Articular chondrocyte of knee joint (primary cell): ENCODE measurements at places on chromosomes 5 and 9. TPM values are rescaled to one million over a fixed set of nuclear protein-coding genes. Genes with fewer than 3 reads are reported as not detected.

Gene ZNF300
- 8.1 and 10.6 TPM in 2 replicates for total RNA-seq

Gene RASGRF2
- 0.11 and 0.13 TPM in 2 replicates for total RNA-seq

Gene CDKN2B
- 2.5 and 5.9 TPM in 2 replicates for total RNA-seq

Gene POLR3G
- total RNA-seq: 6.9 and 12.1 TPM in 2 replicates

Gene PRSS3
- 0.32 and 0.39 TPM in 2 replicates for total RNA-seq

Gene CORO2A
- total RNA-seq: 0.91 and 1.6 TPM in 2 replicates

Gene STX17
- total RNA-seq: 33.1 and 37.4 TPM in 2 replicates

Gene SLC1A3
- 0.26 and 0.65 TPM in 2 replicates for total RNA-seq

Gene NUTM2F
- not detected in 2 replicates for total RNA-seq

Gene EIF4EBP3
- total RNA-seq: 4.2 and 5.0 TPM in 2 replicates

Gene BTNL8
- total RNA-seq: not detected in 2 replicates

Gene FRRS1L
- 1.6 and 4.4 TPM in 2 replicates for total RNA-seq

Gene STPG3
- total RNA-seq: not detected in 2 replicates

Gene FCN1
- total RNA-seq: not detected in 2 replicates

Gene BARHL1
- total RNA-seq: not detected in 2 replicates

Gene C9orf50
- 0.11 TPM in 1 of 2 replicates, not detected in the other for total RNA-seq

Gene CCIN
- total RNA-seq: under 0.01 and 0.32 TPM in 2 replicates

Gene TMEM215
- total RNA-seq: not detected in 2 replicates

Gene ACSL6
- total RNA-seq: 0.32 TPM in 1 of 2 replicates, not detected in the other

Gene SMIM33
- not detected in 2 replicates for total RNA-seq

Gene ARL14EPL
- total RNA-seq: 0.11 and 0.13 TPM in 2 replicates

Gene HSPA5
- 147 and 159 TPM in 2 replicates for total RNA-seq

Gene CNTNAP3
- 0.39 and 1.2 TPM in 2 replicates for total RNA-seq

Gene SLC6A7
- not detected in 2 replicates for total RNA-seq

Gene ZNF354C
- total RNA-seq: 11.1 and 14.1 TPM in 2 replicates

Gene DROSHA
- 36.5 and 38.7 TPM in 2 replicates for total RNA-seq

Gene SYK
- not detected in 2 replicates for total RNA-seq

Gene SCGB3A2
- not detected in 2 replicates for total RNA-seq

Gene ANGPTL2
- 51.1 and 64.2 TPM in 2 replicates for total RNA-seq

Gene LRRC26
- not detected in 2 replicates for total RNA-seq

Gene CATSPER3
- total RNA-seq: 0.13 and 0.32 TPM in 2 replicates

Gene NKD2
- total RNA-seq: not detected in 2 replicates

Gene SPINK4
- not detected in 2 replicates for total RNA-seq

Gene LAMC3
- under 0.01 TPM in 2 replicates for total RNA-seq

Gene GPR151
- total RNA-seq: not detected in 2 replicates

Gene NPR3
- total RNA-seq: 82.1 and 154 TPM in 2 replicates

Gene SIT1
- 0.39 and 0.43 TPM in 2 replicates for total RNA-seq

Gene EIF4E1B
- total RNA-seq: not detected in 2 replicates

Gene PCDHA13
- total RNA-seq: 0.11 and 0.13 TPM in 2 replicates

Gene TMEM8B
- 4.4 and 4.5 TPM in 2 replicates for total RNA-seq

Gene ANKRD55
- total RNA-seq: 0.13 TPM in 1 of 2 replicates, not detected in the other

Gene KIF4B
- total RNA-seq: not detected in 2 replicates

Gene TTC23L
- total RNA-seq: 0.78 and 1.4 TPM in 2 replicates

Gene PRRX2
- 20.9 and 25.9 TPM in 2 replicates for total RNA-seq

Gene GM2A
- total RNA-seq: 39.3 and 44.0 TPM in 2 replicates

Gene CDKN2A
- 1.8 and 6.6 TPM in 2 replicates for total RNA-seq

Gene DMGDH
- 7.2 and 8.4 TPM in 2 replicates for total RNA-seq

Gene WNT8A
- total RNA-seq: not detected in 2 replicates

Gene MAPK9
- 34.9 and 36.9 TPM in 2 replicates for total RNA-seq
